ENCODE measurements at places on chromosomes 5 and 9.

- no peak for DNase-seq
These were observed 4.9 kb upstream of the PAX5 start for GRCh38 chr9:37038943-37039464.

DNA sequence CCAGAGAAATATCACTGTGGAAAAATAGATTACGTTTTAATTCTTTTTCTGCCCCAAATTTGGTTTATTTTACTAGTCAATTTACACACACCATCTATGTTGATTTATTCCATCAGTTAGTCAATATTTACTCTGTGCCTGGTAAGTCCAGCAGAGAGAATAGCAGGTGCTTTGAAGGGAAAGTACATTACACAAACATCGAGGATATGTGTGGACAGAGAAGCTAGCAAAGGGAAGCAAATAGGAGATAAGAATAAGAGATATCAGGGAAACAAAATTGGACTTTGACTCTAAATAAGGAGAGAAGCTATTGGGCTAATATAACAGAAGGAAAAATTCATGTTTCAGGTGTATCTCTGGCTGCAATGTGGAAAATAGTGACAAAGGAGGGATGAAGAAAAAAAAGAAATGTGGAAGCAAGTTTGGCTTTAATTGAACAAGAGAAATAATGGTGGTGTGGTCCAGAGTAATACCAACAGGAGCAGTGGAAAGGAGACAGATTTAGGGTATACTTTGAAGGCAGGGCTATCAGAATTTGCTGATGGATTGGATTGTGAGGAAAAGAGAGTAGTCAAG is 587.7 kb upstream of the CDH6 start:
- DNase-seq, result no peak

DNA sequence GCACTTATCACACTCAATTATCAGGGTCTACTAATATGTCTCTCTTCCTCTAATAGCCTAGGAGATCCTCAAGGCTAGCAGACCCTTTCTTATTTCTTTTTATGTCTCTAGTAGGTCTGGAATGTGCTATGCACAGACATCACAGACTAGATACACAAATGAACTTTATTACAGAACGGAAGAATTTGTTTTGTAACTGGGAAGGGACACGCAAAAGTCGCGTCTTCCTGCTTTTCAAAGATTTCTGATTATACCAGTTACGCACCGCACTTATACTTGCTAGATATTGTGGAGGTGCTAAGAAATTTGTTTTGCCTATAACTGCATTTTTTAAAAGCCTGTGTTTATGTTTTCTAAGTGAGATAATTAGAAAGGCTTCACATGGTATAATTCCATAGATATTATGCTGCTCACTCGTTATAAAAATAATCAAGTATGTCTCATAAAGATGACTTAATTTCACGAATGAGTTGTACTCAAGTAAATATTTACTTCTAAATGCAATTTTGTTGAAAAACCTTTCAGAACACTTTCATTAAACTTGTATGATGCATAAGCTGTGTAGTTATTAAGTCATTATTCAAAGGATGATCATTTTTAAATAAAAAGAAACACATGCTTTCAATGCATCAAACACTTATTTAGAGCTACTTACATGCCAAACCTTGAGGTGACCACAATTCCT is 662.6 kb downstream of the ACTL7B start:
- no peak for DNase-seq

- no peak for DNase-seq
These were observed 298.6 kb upstream of the MEF2C start for GRCh38 chr5:89181546-89181945.

DNA sequence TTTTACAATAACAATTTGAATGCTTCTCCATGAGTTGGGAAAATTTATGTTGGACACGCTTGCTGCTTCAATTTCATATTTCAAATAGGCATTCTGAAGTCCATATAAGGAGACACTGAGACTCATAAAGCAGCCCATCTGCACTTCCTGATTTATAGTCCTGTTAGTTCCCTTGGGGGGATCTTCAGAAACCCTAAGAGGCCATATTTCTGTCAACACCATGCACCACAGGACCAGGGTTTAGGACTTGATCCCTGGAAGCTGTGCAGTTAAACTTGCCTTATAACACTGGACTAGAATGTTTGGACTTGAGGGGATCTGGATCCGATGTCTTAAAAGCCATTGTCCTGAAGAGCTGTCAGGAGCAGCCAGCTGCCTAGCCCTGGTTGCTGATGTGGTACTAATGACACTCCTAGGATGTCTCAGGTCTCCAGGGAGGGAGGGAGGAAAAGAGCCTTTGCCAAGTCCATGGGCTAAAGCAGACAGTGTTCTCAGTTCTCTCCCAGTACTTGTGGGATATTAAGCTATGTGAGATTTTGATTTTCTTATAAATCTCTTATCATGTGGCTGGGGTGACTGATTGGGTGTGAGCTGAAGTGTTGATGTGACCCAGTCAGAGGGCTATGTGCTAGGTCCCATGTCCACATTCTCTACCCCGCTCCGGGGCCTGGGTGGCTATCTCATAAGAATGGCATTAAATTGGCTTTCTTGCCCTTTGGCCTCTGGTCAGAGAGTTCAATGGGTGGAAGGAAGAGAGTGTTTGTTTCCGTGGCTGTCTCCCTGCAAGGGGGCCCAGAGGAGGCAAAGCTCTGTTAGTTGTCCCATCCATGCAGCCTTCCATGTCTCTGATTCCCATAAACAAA is 399.8 kb downstream of the OSTF1 start:
- DNase-seq, result no peak

DNA sequence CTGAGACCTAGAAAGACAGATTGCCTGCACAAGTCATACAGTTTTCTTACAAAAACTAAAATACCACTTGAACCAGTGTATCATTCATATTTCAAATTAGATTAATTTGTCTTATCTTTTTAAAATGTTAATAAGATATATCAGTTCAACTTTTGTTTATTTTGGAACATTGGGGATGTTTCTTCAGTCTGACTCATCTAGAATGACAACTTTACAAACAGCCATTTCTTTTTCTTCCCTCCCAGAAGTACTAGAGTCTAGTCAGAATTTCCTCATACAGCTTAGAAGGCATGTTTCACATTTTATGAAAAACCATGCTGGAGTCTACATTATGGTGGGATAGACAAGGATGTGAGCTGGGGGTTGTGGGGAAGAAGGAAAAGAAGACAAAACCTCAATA is 262.5 kb downstream of the NFIB start:
- no peak for DNase-seq

DNA sequence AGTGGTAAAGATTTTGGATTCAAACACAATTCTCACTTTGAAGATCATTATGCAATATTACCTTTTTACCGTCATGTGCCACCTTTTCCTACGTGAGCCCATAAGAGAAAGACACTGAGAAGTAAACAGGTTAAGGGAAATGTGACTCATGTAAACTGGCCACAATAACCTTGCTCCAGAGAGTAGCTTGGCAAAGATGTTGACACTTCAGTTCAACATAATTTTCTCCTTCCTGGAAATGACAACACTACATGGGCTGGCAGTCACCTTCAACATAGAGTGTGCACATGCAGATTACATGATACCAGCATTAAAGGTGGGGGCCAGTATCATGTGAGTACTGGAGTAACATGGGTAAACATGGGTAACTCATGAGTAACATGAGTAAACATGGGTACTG is 141.9 kb downstream of the CDK5RAP2 start:
- no peak for DNase-seq

DNA sequence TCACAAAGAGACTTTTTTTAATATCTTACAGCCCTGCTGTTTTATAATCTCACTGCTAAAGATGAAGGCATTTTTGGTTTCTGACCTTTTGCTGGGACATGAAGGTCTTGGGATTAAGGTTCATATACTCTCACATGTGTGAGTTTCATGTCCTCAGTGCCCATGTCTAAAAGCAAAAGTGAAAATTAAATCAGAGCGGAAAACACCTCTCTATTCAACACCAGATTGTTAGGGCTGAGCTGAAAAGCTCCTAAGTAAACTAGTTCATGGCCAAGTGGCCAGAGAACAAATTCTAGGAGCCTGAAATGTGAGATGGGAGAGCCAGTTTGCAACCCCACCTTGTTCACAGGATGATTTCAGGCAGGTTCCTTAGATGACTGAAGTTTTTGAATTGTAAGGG is 110.9 kb downstream of the GRIA1 start:
- DNase-seq, result no peak

GRCh38 chr5:134255418-134256150 is 29.7 kb upstream of the PPP2CA start:
- no peak for DNase-seq

- DNase-seq, result no peak
These were observed 160.7 kb downstream of the PAX5 start for GRCh38 chr9:36873247-36873875.

DNA sequence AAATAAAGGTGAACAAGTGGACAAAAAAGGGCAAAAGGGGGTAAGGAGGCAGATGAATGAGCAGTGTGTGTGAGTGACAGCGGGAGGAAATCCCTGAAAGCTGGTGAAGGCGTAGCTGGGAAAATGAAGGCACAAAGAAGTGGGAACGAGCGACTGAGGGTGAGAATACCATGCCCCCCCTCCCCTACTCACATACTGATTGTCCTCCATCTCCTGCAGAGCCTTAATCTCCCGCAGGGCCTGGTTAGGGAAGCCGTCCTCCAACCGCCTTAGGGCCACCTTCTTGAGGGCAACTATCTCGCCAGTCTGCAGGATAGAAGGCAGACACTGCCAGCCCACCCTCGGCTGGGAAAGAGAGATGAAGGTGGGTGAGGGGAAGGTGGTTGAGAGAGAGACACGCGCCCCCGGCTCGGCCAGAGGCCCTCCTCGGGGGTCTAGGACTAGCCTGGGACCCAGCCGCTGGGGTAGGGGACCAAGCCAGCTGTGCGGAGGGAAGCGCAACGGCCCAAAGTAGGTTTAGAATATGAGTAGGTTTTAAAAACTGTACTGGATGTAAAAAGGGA is 522 bp downstream of the CDK20 start:
- no peak for DNase-seq

DNA sequence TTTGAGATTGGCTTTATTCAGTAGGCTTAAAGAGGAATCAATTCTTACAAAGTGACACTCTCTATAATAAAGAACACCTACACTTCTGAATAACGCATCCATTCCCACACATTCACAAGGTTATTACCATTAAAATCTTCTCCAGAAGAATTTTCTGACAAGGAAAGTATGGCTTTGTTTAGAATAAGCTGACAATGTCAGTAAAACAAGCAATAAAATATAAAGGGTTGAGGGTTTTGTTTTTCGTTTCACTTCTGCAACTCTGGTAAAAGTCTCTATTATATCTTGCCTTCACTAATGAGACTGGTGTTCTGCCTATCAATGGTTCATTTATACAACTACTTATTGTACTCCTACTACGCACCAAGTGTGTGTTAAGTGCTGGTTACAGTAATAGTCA is 169.7 kb downstream of the NFIB start:
- DNase-seq, result no peak

DNA sequence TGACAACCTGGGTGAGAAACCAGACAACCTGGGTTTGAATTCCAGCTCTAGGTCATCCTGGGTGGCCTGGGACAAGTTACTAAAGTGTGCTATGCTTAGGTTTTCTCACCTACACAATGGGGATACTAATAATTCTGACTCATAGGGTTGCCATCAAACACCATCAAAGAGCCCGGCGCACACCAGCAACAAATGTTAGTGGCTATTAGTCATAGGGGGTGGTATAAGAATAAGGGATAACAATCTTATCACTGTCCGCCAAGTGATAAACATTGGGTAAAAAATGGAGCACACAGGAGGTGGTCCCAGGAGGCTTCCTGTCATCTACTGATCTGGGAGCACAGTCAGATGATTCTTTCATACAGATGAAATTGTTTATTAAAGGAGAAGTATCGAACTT is 61.4 kb upstream of the AFAP1L1 start:
- no peak for DNase-seq

- no peak for DNase-seq
These were observed 258.4 kb downstream of the HCN1 start for GRCh38 chr5:45437752-45438151.

- DNase-seq, result peak; percentile 70
These were observed 25.9 kb upstream of the IL17B start for GRCh38 chr5:149404746-149405549.

Measured in amniotic stem cell (primary cell).